ENCODE measurements at places on chromosomes 12 and 14.

DNA sequence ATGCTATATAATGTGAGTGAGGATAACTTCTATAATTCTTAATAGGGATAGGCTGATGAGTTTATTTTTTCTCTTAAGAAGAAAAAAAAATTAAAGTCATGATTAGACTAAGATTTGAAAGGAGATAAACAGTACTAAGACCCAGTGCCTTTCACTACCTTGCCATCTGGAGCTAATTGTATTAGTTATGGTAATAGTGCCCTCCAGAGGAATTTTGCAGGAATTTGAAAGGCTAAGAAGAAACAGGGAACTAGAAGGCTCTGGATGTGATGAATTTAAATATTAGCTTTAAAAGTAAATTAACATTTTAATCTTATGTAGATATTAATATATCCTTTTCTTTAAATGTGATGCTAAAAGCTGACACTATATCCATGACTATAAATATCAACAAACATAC, 36.6 kb upstream of the PIK3C2G start:
- H3K27ac ChIP-seq, result no peak overlapping the region
- no peak for DNase-seq
- no peaks in the 10 kb centered on the region for H3K36me3 ChIP-seq
- no peaks in the 10 kb centered on the region for H3K4me1 ChIP-seq

- DNase-seq, result no peak
- H3K27me3 ChIP-seq, result no peaks in the 10 kb centered on the region
- no peak overlapping the region for H3K4me3 ChIP-seq
- no peaks in the 10 kb centered on the region for H3K4me1 ChIP-seq
Observed at GRCh38 chr12:102961466-102961855, 4.0 kb downstream of the ASCL1 start.

DNA sequence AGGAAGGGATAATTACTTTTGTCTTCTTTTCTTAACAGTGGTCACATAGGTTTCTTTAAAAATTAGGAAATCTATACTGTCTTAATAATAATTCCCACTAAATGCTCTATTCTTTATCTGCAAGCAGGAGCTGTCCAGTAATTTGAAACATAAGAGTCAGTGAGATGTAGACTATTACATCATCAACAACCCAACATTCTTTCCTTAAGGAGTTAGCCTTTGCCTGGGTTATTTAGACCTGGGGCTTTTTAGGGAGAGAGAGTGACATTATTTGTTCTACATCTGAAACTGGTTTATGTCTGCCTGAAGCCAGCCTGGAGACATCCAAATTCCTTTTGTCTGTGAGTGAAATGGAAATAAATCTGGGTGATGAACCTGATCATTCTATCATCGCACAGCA, 294.4 kb downstream of the TMTC2 start:
- H3K36me3 ChIP-seq, result no peaks in the 10 kb centered on the region
- no peak for DNase-seq
- no peak overlapping the region for H3K4me3 ChIP-seq
- no peak overlapping the region for H3K27ac ChIP-seq

DNA sequence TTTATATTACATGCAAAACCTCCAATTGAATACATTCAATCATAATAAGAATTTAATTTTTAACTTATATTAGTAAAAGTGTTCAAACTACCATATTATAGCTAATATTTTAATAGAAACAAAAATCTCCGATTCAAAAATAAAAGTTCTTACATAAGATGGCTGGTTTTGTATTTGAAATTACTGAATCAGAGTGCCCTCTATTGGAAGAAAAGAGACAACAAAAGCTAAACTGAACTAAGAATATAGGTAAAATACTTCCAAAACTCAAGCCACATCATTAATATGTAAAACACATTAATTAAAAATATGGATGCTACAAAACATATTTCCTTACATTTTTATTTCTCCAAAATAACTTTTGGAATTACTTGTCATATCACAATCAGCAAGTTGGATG, 120.3 kb downstream of the GARIN6 start:
- no peak overlapping the region for H3K4me3 ChIP-seq
- H3K27ac ChIP-seq, result peak overlapping the region; percentile 91
- peak; percentile 91 for DNase-seq
- H3K36me3 ChIP-seq, result no peaks in the 10 kb centered on the region
- H3K4me1 ChIP-seq, result peaks cover 68% of the 10 kb centered on the region
